ENCODE measurements at places on chromosomes 7 and 10.

DNA sequence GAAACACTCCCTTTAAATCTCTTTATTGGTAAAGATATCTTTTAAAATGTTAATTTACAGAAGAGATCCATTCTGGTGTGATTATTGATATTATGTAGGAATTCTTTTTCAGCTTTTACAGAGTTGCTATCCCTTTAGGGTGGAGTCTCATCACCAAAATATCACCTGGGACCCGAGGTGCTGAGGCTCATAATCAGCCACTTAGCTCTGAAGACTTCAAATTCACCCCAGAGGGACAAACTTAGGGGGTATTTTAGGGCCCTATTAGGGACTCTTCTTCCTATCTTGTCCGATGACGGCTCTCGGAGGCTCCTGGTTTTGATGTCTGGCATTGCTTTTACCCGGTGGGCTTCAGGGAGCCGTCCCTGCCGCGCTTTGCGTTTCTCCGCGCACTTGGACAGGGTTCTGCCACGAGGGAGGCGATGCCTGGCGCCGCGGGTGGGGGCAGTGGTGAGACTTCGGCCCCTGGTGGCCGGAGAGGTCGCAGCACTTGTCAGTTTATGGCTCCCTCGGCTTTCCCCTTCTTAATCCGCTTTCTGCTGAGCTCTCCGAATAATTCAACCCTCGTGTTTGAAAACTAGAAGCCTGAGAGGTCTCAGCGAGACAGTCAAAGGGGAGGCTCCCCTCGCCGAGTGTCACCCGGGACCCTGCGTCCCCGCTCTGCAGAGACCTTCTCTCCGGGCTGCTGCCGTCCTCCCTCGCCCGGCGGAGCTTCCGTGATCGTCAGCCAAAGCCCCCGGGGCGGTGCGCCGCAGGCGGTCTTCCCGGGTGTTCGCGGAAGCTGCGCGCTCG is 27.8 kb downstream of the RBM20 start:
- peak; percentile 71 for DNase-seq

DNA sequence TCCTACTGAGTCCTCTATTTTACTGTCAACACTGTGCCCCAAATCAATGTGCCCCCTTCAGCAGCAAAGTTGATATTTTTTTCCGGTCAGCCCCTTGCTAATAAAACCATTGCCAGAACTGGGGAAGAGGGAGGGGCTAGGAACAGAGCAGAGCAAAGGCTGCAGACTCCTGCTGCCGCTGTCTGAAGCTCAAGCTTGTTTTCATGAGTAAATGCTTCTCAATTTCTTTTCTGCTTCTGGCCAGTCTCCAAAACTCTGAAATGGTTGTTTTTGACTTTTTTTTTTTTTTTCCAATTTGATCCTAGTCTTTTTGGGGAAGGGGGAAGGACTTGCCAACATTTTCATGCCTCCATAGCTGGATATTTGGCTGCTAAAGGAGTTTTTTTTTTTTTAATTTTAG is 26.7 kb upstream of the PROSER2 start:
- DNase-seq = no peak

GRCh38 chr10:112763916-112764520 is 186.0 kb upstream of the TCF7L2 start:
- DNase-seq = no peak

- no peak for DNase-seq
Observed at GRCh38 chr7:155993420-155994278, 181.4 kb upstream of the SHH start.

GRCh38 chr7:70698219-70698832 is 433.6 kb upstream of the GALNT17 start:
- peak; percentile 88 for DNase-seq

DNA sequence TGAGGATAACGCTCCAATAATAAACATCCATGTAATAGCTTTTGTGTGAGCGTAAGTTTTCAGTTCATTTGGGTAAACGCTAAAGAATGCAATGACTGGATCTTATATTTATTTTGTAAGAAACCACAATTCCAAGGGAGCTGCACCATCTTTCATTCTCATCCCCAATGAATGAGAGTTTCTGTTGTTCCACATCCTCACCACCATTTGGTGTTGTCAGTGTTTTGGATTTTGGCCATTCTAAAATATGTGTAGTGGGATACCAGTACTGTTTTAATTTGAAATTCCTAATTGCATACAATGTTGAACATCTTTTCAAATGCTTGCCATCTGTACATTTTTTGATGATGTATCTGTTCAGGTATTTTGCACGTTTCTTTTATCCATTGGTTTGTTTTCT is 50.9 kb upstream of the SEMA3D start:
- no peak for DNase-seq

DNA sequence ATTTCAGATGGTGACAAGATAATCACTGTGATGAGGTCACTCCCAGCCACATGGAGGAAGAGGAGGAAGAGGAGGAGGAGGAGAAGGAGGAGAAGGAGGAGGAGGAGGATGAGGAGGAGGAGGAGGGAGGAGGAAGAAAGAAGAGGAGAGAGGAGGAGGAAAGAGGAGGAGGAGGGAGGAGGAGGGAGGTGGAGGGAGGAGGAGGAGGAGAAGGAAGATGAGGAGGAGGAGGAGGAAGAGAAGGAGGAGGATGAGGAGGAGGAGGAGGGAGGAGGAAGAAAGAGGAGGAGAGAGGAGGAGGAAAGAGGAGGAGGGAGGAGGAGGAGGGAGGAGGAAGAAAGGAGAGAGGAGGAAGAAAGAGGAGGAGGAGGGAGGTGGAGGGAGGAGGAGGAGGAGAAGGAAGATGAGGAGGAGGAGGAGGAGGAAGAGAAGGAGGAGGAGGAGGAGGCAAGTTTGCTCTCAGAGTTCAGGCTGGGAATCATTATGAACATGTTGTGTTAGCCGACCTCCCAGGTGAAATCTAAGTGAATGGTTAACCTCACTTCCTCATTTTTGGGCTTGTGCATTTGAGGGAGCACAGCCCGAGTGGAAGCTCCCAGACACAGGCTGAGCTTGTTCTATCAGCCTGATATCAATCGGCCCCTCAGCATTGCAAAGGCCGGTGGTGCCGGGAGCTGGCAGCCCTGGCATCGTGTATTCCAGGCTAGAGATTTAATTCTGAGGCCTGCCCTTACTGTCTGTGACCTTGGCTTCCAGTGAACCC is 236.2 kb upstream of the PITRM1 start:
- no peak for DNase-seq

DNA sequence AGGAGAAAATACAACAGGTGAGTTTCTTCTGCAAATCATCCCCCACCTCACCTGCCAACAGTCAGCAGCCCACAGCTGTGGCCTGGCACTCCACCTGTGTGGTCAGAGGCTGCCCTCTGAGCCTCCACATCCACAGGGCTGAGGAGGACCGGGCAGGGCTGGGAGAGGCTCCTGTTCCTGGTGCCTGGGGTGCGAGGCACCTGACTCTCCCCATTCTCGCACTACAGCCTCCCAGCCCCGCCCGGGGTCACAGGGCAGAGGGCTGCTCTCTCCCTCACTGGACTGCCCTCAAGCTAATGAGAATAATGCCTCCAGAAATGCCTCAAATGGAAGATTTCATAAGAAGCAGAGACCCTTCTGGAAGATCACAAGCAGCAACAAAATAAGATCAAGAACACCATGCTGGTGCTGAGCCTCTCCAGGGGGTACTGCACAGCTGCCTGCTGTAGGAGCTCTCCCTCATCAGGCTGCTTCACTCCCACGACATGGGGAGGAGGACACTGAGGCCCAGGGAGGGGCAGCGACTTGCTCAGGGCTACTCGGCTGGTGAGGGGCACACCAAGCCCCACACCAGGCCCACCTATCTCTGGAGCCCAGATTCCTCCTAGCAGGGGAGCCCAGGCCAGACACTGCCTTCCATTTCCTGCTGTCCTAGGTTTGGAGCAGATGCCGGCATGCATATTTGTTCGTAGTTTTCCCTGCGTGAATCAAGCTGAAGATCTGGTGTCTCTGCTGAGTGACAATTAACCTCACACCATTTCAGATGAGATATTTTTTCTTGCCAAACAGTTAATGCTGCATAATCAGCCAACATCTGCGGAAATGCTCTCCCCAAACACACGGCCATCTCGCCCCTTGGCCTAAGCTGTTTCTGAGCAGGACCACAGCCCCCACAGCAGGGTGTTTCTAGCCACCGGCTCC is 76.5 kb downstream of the FAM53B start:
- no peak for DNase-seq

DNA sequence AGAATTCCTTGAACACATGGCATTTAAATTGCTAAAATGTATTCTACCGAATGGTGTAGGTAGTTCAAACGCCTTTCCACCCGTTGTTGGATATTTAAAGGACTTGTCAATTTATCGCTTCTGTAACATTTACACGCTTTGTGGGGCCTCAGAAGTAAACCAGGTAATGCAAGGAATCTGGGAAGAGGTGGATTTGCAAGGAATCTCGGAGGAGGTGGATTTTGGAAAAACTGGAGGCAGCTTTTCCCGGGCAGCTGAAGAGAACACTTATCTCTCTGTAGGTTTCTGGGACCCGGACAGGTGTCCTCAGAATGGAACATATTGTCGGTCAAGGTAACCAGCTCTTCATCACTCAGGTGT is 592 bp upstream of the MAPK8 start:
- DNase-seq = no peak

GRCh38 chr10:22427101-22427500 is 81.8 kb downstream of the SPAG6 start:
- DNase-seq = no peak

- no peak for DNase-seq
Observed at GRCh38 chr10:84140036-84140379, 699 bp downstream of the GHITM start.

DNA sequence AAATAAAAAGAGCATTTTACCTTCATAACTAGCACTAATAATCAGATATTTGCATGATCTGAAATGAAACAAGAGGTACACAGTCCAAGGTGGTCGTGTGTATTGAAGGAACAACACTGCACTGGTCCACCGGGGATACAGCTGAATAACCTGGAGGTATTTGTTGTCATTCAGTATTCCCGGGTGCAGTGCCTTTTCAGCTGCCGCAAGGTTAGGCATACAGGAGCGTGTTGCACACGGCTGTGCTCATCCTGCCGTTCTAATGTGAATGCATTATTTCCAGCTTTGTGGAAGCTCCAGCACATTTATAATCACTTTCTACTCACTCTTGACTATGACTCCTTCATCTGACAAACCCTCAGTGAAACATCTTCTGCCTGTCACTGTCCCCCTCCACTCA is 377.8 kb downstream of the GFRA1 start:
- no peak for DNase-seq

DNA sequence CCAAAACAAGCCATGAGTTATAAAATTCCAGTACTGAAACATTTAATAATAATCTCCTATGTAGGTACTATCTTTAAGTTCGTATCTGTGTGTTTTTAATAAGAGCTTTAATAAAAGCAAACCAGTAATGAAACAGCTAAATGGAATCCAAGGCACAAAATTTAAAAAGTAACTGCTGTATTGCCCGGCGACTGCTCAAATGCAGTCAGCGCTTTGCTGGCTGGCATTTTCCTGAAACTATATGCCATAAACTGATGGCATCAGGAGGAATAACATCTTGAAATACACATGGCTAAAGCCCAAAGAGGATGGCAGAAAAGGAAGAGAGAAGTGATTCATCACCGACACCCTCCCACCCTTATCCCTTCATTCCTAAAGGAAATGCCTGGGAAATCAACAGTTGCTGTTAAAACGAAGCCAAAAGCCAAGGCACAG is 133.1 kb downstream of the CUBN start:
- DNase-seq = no peak

DNA sequence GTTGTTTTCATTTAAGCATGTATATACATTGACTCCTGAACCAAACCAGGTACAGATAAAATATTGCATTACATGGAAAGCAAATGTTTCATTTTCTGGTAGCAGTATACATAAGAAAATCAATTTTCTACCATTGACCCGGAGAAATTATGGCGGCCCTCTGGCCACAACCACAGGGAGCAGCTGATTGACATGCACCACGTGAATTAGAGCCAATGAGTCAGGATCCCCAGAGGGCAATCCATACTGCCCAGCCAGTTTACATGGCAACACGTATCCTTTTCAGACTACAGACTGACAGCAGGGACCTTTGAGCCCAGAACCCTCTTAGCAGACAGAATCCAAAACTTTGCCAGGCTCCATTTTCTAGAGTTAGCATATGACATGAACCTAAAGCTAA is 272.2 kb upstream of the NEBL start:
- DNase-seq = no peak

GRCh38 chr7:85882335-85882734 is 695.5 kb upstream of the SEMA3D start:
- DNase-seq = no peak

GRCh38 chr10:132735341-132735775 is 50.6 kb downstream of the NKX6-2 start:
- no peak for DNase-seq

DNA sequence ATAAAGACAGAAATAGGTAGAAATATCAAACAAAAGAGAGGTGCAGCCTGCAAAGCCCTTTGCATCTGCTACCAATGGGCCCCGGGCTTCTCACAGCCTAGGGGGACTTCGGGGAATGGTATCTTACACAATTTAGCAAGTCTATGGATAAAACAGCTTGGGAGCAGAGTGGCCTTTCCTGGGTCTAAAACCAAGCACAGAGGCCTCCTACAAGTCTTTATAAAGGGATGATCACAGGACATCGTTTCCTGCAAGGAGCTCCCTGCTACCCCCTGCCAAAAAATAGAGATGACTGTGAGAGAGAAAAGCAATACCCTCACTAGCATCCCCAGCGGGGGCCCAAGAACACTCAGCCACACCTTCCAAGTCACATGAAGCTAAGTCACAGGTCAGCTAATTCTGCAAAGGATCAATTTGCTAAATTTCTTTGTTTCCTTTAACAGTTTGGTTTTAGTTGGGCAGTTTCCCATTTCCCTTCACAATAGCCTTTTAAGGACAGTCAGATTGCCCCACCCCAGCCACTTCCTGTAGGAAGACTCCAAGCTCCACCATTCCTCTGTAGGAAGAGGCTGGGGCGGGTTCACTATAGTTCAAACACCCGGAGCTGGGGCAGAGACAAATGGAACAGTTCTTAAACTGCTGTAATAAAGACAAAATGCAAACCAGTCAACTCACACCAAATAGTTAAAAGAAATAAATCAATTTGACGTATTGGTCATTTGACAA is 105.5 kb downstream of the SLIT1 start:
- DNase-seq = no peak

DNA sequence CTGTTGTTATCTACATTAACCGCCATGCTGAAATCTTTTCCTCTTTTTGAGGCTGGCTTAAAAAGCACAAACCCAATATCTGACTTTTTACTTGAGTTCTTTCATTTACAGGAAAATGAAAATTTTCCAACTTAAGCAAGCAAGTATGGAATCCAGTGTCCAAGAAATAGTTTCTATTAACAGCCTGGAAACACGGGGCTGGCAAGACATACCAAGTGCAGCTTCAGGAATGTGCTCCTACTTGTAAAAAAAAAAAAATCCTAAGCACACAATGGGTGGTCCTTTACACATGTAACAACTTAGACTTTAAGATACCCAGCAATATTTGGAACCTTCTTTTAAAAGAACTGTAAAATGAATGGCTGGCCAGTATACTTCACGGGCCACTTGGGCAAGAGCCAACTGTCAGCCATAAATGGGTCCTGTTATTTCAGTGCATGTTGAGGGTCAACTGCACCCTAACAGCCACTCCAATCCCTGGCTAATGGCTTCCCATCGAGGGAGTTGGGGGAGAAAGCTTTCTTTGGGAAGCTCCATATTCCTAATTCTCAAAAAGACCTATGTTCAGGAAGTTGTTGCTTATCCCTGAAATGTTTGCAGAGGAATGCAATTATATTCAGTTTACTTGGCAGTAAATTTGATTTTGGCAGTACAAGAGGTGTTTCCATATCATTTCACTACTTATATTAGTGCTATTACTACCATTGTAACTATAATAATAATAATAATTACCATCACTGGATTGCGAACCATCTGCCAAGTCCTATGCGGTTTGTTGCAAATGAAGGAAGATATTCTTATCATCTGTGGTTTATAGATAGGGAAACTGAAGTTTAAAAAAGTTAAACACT is 236.4 kb upstream of the TMEM72 start:
- no peak for DNase-seq

Data from HuH-7.5 (cell line).